Choroid plexus epithelial cell (primary cell): ENCODE measurements at places on chromosomes 2 and 18.
A peak's percentile ranks its signal among the peaks of the same experiment; 100 is the strongest.

- DNase-seq, result no peak
Measured at GRCh38 chr18:23757437-23757733, 68.1 kb downstream of the LAMA3 start.

DNA sequence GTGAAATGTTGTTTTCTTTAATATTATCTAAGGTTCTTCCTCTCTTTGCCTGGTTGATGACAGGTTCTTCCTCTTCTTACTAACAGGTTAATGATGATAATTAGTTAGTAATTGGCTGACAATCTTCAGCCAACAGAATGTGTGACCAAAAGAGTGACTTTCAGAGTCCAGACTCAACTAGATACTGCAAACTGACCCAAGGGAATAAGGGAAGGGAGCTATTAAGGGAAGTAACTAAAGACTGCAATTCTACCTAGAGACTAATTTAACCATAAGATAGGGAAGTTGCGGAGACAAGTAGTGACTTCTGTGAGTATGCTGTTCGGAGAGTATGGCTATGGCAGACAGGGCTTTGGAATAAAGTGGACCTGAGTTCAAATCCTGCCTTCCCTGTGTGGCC is 127.3 kb upstream of the TACR1 start:
- no peak for DNase-seq

GRCh38 chr18:44988821-44989587 is 308.3 kb downstream of the SETBP1 start:
- DNase-seq, result peak; percentile 20

DNA sequence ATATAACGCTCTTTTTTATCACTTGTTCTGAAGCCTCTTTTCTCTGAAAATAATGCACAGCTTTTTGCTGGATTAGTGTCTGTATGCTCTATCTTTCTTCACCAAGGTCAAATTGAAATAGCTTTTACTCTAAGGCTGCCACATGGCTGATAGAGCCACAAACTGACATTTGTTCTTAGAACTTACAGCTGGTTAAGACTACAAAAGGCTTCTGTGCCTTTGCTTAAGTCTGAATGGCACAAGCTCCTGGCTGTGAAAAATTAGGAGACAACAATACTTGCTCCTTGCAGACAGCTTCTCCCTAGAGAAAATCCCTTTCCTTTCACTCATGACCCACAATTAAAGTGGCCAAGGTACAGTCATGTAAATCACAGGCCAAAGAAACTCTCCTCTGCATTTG is 515.3 kb downstream of the DSC3 start:
- no peak for DNase-seq

DNA sequence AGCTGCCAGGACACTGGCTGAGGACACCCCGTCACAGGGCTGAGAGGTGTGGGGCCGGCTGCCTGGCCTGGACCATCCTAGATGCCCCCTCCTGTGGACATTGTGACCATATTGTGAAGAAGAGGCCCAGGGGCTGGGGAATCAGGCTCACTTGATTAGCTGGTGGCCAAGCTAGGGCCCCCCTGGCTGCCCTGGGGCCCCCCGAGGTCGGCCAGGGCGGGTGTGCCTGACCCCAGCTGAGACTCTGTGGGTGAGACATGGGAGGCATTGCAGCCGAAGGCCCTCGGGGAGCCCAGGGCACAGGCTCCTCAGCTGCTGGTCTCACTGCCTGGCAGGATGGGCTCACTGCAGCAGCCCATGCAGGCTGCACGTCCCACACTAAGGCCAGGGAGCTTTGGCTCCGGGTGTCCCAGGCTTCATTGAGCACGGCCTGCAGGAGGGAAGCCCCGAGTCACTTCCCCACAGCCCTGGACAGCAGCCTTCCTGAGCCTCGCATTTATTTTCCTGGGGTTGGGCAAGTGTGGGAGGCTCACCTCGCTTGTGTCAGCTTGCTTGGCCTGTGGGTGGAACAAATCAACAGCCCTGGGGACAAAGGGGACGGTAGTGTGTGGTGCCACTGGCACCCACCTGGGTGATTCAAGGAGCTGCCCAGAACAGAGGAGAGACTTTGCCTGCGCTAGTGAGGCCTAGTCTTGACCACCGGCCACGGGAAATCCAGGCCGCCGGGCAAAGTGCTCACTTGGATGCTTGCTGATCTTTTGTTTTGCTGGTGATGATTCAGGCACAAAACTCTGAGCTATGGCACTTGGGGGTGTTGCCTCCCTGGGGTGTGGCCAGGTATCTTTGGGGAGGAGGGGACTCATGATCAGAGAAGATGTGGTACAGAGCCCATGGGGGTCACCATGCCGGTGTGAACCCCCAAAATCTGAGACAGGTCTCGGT is 1.3 kb downstream of the GAL3ST2 start:
- no peak for DNase-seq

DNA sequence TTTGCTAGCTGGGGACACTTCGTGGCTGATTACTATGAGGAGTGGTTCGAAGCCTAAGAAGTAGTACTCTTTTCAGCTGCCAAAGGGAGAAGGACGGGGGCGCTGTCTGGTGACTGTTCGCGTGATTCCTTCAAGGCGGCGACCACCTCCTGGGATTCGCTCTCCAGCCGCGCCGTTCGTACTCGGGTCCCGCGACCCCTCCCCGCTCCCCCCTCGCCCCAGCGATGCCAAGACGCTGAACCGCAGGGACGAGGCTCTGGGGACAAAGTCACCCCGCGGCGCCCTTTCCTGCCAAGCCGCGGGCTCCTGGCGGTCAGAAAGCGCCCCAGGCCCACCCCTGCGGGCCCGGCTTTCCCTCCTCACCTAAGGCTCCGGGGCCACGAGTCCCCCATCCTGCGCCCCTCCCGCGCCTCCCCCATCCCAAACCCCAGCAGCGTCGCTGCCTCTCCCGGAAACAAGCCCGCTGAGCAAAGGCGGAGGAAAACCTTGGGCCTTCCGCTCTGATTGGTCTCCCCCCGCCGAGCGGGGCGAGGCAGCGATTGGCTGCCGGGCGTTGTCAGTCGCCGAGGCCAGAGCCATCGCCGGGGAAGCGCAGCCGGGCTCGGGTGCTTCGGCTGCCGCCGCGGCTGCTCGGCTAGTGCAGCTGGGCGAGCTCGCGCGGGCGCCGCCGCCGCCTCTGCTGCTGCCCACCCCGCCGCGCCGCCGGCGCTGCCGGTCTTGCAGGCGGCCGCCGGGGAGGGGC is 404.3 kb downstream of the XIRP2 start:
- DNase-seq, result peak; percentile 98

GRCh38 chr2:26668041-26668440 is 24.5 kb upstream of the KCNK3 start:
- DNase-seq, result no peak

- DNase-seq, result peak; percentile 82
Measured at GRCh38 chr2:205766779-205767359, 84.6 kb downstream of the NRP2 start.

DNA sequence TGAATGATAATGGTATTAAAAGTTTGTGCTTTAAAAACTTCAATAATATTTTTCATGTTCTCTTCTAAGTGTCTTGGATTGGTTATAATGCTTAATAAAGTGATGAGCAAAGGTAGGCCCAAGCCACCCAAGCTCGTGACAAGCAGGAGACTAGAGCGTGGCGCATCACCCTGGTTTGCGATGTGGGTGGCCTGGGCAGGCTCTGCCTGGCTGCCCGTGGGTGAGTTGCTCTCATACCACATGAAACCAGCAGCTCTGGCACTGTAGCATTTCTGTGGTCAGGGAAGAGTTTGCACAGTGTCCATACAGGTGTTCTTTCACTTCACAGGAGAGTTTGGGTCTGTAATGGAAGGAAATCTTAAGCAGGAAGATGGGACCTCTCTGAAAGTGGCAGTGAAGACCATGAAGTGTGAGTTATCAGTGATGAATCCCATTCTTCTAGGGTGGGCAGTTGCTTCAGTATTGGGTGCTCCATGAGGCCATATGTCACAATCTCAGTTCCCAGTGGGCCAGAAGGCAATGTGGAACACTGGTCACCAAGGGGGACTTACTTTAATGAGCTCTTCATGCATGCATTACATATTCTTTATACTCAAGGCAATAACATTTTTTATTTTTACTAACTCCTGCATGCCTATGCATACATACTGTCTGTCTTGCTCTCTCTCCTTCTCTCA is 51.4 kb upstream of the TMEM87B start:
- DNase-seq, result no peak

DNA sequence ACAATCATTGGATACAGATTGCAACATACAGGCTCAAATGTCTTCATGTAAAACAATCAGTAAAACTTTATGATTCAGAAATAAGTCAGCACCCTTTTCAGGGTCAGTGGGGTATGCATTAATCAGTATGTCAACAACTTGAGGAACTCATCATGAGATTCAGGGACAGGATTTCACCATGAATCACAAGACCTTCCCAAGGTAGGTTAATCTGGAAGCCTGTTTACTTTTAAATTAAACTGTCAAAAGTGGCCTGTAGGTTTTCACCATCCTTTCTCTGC is 104.8 kb downstream of the SP100 start:
- peak; percentile 73 for DNase-seq
